ENCODE measurements at places on chromosomes 2 and 18.

GRCh38 chr2:34123996-34124785 lies 525.1 kb upstream of the FAM98A start:
- no peak for DNase-seq

DNA sequence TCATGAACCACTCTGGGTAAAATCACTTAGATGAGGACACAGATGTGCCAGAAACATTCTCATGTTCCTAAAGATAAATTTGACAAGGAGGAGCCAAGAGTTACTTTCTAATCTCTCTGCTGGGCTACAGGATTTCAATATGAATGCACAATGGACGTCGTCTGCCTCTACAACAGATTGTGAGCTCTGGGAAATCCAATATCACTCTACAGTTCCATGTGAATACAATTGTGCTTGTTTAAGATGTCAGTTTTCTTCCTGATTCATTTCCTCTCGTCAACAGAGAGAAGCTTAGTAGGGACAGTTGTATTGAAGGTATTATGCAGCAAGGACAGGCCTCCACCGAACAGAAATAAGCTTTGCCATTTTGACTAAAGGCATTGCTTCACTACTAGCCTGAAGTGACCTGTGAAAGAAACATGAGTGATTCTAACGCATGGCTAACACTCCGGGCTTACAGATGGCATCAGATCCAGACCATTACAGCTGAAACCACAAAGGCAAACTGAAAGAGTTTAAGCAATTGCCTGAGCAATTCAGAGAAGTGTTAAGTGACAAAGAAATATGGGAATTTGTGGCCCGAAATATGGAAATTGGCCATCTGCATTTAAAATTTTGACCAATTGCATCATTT lies 1591.5 kb downstream of the LRP1B start:
- no peak for DNase-seq

- DNase-seq, result no peak
Measured at GRCh38 chr2:39504790-39505335, 67.8 kb upstream of the MAP4K3 start.

DNA sequence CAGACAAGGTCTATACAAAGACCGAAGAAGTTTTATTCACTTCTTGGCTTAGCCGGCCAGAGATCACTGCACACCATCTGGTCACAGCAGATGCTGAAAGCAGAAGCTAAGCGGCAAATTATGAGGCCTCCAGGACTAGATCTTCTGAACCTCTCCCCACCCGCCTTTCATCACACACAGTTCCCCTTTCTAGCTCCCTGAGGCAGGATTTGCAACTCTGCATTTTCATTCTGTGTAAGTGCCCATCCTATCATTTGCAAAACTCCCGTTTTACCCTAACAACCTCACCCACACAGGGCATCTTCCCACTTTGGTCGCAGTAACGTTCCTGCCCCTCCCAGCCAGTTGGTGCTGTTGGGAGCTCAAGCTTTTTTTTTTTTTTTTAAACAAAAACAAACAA lies 3.1 kb upstream of the MOB1A start:
- DNase-seq, result no peak

DNA sequence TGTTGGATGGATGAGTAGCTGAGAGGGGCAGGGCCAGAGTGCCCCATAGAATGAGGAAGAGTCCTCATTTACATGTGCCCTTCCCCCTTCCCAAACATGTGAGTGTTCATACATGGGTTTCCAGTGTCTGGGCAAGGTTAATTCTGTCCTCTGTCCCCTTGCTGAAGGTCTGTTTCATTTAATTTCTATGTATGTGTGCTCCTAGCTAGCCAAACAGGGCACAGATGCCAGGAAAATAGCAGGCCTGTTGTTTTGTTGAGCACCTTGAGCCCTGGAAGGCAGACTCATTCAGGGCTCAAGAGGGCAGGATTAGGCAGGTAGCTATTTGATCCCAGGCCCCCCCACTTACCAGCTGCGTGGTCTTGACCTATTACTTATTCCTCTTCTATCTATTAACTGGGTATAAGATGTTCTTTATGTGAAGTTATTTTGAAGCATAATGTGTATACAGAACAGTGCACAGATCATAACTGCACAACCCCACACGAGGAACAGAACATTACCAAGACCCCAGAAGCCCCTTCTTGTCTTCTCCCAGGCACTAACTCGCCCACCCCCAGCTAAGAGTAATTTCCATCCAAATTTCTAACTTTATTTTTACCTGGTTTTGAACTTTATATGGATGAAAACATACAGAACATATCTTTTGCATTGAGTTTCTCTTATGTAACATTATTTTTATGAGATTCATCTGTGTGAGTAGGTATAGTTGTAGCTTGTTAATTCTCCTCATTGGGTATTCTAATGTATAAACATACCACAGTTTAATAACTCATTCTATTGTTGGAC lies 164.3 kb downstream of the RPIA start:
- no peak for DNase-seq

DNA sequence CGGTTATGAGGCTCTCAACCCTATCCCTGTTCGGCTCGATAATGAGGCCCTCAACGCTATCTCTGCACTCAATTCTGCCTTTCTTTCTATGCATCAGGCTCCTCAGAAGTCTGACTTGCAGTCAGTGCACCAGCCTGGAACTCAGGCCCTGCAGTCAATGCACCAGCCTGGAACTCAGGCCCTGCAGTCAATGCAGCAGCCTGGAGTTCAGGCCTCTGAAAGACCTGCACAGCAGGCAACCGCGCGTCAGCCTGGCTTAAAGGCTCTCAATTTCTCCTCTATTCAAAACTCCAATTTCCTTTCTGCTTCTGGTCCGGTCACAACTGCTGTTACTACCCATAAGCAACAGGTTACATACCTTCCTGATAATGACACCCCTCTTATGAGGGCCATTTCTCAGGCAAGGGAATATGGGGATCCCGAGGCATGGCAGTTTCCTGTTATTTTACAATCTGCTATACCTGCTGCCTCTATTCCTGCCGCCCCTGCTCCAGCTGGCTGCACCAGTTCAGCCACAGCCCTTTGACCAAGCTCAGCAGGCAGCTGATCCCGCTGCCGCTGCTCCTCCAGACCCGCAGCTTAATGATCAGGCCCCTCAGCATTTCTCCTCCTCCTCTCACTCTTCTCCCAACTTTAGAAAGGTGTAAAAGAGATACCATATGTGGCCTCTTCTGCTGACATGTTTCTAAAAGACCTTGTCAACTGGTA lies 933.6 kb upstream of the FANCL start:
- no peak for DNase-seq

DNA sequence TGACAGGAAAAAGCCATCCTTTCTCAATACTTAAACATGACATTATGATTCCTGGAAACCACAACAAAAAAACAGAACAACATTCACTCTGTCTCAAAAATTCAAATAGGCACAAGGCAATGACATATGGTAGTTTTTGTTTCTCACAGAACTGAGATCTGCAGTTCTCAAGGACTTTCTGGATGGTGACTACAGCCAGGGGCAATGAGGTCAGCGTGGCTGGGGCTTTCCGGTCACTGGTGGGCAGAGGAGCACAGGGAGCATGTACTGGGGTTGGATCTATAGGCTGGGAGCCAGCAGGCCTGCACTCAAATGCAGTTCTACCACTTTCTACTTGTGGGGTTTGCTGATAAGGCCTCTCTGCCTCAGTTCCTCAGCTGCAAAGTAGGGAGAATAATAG lies 72.0 kb downstream of the CTAGE1 start:
- DNase-seq, result no peak

DNA sequence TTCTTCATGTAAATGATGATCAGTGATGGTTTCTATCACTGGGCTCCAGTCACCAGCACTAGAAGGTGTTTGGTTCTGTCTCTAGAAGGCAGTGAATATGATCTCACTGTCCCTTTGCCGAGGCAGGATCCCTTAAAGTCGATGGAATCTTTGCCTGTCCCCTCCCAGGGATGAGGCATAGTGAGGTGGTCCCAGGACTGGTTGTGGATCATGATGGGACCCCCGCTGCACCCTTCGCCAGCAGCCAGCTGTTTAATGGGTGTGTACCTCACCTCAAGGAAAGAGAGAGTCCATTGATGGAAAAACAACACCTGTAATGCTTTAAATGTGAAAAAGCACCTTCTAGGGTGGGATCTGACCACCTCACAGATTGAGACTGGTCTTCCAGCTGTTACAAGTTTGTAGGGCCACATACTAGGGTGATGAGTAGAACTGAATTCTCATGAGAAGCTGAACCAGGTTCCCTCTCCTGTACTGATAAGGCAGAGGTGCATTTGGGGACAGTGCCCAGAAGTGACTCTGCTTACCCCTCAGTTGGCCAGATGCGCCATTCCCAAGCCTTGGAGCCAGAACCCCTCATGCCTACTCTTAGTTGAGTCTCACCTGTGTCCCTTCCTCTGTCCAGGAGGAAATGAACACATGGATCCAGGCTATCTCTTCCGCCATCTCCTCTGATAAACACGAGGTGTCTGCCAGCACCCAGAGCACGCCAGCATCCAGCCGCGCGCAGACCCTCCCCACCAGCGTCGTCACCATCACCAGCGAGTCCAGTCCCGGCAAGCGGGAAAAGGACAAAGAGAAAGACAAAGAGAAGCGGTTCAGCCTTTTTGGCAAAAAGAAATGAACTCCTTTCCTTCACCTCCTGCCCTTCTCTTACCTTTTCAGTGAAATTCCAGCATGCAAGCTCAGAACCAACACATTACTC lies 55.5 kb upstream of the EML6 start:
- DNase-seq, result no peak

- DNase-seq, result no peak
Measured at GRCh38 chr2:88239781-88240180, 69.6 kb downstream of the THNSL2 start.

DNA sequence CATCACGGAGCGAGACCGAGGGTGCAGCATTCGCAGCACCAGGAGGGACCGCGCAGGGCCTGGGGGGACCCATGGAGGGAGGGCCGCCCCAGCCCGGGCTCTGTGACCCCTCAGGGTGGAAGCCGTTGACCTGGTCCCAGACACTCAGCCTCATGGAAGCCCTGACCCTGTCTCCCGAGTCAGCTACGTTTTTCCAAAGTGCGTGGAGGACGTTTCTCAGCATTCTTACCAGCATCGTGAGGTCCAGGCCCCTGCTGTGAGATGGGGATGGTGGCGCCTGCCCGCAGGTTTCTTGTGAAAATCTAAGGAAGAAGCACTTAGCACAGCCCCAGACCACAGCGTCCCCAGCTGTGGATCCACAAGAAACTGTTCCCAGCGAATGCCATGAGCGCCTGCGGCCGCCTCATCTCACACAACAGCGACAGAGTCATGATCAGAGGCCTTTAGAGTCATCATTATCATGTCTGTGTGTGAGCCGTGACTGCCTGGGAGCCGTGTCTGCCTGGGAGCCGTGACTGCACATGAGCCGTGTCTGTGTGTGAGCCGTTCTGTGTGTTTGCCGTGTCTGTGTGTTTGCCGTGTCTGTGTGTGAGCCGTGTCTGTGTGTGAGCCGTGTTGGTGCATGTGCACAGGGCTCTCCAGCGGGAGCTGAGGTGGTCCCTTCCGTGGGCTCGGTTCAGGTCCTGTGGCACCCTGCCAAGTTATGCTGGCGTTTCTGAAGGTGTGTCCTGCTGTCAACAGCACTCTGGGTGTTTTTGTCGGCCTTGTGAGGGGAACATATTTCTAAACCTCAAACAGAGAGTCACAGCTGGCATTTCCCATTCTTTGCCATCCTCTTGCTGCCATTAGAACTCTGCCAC lies 49.2 kb upstream of the KCNG2 start:
- no peak for DNase-seq

DNA sequence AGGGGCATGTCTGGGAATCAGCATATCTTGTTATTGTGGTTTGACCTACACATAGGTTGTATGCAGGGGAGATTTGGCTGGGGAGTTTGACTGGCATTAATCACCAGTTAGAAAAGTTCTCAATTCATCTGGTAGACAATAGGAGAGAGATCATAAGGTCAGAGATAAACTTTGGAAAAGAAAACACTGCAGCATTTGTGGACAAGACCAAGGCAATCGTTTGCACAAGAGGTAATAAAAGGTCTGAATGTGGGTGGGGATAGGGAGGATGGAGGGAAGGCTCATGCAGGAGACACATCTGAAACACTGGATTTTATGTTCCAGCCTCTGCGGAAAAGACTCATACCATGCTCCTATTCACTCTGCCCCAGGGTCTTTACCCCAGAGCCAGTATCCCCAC lies 136.9 kb downstream of the MAIP1 start:
- DNase-seq, result no peak

DNA sequence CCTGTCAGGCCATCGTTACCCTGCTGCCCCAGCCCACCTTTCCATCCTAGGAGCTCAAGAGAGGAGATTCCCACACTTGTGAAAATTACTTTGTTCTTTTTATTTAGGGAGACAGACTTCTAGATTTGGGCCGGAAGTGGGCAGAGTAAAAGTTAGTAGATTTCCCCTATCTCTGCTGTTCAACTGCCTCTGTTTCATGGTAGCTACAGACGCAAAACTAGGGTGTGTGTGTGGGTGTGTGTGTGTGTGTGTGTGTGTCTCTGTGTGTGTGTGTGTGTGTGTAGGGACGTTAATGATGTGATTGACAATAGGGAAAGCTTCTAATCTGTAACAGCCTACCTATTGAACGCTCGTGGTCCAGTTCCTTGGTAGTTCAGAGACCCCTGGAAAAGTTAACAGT lies 438 bp downstream of the PSMA8 start:
- no peak for DNase-seq

DNA sequence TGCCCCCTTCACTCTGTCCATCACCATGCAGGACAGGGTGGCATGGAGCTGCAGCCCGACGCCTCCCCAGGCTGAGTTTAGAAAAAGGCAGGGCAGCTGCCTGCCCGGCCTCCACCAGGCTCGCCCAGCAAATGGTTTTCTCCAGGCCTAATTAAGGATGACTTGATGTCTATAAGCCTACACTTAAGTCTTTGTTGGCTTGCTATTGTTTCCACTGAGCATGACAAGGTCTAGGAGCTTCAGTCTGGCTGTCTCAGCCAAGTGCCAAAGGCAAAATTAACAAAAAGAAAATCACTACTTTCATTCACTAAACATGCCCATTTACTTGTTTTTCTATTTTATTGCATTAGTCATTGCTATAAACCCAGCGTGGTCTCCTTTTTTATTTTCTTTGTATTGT lies 372.2 kb downstream of the INSIG2 start:
- DNase-seq, result no peak

DNA sequence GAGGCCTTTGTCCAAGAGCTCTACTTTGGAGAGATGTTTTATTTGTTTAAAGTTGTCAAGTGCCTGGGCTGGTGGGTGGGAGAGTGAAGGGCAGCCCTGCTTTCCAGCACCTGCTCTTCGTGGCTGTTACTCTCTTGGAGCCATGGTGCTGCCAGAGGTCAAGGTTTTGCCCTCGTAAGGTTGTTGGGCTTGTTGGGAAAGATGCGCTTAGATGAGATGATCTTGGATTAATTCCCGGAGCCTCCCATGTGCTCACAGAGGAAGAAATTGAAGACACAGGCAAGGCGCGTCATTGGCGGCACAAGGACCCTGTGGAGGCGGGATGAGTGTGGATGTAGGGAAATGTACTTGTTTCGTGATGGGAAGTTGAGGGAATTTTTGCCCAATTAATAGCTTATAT lies 27.9 kb downstream of the ZCCHC2 start:
- DNase-seq, result no peak

DNA sequence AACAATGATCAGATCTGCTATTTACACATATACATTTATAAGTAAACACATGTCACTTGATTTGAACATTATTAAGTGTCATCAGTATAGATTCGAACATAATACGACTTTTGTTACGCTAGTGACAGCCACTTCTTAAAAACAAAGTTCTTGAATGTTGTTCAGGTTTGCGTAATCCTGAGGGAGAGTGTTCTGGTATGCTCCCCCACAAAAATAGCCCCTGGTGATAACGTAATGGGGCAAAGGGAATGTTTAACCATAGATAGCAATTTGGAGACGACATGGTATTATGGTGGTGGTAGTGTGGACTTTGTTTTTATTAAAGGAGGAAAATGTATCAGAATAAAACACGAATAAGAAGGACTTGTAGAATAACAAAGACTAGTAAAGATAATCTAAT lies 90.6 kb downstream of the PLEKHM3 start:
- DNase-seq, result no peak

GRCh38 chr2:221109552-221109951 lies 462.6 kb downstream of the EPHA4 start:
- no peak for DNase-seq

Measured in AG04450 (cell line).